ENCODE measurements at places on chromosomes 11 and 22. TPM values are rescaled to one million over a fixed set of nuclear protein-coding genes. Genes with fewer than 3 reads are reported as not detected.

DNA sequence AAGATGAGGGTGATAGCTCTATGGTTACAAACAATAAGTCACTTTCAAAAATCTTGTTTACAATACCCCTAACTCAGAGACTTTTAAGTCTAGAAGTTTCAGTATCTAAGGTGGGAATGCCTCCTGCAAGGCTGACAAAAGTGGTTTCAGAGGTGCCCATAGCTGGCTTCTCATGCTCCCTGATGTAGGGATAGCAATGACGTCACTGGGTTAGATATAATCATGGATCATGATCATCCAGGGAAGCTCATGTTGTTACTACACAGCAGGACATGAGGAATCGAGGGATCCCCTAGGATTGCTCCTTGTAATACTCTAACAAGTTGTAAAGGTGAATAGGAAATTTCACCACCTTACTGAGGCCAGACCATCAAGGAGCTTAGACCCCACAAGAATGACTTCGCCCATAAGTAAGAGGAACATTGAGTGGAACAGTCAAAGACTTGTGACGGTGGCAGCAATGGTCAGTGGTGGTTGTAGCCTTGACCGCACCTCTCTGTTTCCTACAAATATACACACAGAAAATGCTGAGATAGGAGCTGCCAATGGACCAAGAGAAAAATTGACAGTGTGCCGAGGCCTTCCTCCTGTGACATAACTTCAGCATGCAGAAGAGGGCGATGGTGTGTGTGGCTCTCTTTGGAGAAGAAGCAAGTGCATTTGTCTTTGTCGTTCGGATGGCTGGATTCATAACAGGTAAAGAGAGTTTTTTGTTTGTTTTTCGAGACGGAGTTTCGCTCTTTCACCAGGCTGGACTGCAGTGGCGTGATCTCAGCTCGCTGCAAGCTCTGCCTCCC is 15.6 kb downstream of the APOL4 start:
- no peak for DNase-seq

DNA sequence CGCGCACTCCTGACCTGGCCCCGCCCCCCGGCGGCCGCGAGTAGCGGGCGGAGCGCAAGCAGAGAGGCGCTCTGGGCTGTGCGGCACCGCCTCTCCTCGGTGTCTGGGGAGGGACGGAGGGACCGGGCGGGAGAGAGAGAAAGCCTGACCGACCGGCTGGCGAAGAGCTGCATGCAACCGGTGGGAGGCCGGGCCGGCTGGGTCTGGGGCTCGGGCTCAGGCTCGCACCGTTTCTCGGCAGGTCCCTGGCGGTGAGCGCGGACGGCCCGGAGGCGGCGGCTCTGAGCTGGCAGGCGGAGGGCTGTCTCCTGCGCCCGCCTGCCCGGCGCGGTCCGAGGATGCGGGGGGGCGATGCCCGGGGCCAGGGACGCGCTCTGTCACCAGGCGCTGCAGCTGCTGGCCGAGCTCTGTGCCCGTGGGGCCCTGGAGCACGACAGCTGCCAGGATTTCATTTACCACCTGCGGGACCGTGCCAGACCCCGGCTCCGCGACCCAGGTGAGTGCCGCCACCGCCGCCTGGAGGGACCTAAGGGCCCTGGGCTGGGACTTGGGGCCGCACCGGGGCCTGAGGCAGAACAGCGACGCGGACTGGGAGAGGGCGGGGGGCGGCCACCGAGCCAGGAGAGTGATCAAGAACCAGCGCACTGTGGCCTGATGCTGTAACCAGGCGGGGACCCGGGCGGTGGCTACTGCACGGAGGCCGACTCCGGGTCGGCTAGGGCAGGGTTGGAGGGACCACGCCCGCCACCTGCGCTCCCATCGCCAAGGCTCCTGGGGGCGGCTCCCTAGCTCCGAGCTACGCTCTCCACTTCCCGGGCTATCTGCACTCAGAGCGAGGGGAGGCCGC is at the start of gene SYT9:
TSS of gene SYT9 (plus strand) at position 69 of the 847 bp plus-strand sequence. CDS start at position 352, 283 bp downstream.
- peak; percentile 47 for DNase-seq

The SLC37A2 gene
- 0.50 TPM for total RNA-seq

The RBMXL2 gene
- not detected for total RNA-seq

- DNase-seq = no peak
Observed at GRCh38 chr11:88807349-88807748, 258.4 kb downstream of the GRM5 start.

DNA sequence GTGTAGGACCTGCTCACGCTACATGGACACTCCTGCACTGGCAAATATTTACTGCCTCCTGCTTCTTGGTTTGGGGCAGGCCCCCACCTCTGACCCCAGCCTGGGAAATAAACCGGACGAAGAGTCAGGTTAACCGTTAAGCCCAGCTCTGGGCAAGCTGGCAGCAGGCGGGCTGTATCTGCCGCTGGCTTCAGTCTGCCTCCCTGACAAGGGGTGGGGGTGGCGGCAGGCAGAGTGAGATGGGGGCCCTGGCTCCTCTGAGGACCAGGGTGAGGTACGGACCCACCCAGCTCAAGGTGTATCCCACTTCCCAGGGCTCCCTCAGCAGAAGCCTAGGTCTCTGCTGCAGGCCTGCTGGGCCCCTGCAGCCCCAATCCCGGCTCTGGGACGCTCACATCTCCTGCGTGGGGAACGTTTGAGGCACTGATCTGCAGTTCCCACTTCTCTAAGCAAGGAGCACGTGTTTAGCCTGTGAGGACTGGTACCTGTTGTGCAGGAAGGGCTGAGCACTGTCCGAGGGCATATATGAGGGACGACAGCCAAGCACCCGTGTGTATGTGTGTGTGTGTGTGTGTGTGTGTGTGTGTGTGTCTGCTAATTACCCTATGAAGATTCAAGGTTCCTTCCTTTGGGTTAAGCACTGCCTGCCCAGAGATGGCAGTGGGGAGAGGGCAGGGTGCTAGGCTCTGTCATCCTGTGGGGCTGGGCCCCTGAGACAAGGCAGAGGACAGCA is 1.1 kb upstream of the LRRC75B start:
- DNase-seq = no peak

DNA sequence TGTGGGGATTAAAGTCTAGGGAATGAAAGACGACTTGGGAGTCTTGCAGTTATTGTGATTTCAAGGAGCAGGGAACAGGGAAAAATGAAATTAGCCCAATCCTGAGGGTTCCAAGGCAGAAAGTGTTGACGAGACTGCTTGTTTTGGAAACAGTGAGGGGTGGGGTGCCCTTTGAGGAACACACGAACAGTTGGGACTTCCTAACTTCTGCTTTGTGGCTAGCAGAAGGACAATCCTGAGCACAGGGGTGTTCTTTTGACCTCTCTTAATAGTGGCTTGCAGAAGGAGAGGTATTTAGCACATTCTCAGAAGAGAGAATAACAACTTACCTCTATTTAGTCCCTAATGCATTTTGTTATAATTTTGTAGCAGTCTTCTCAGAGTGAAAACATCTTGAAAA is 545.9 kb upstream of the ARHGAP42 start:
- DNase-seq = no peak

- no peak for DNase-seq
Observed at GRCh38 chr11:16380941-16381568, 24.7 kb upstream of the SOX6 start.

DNA sequence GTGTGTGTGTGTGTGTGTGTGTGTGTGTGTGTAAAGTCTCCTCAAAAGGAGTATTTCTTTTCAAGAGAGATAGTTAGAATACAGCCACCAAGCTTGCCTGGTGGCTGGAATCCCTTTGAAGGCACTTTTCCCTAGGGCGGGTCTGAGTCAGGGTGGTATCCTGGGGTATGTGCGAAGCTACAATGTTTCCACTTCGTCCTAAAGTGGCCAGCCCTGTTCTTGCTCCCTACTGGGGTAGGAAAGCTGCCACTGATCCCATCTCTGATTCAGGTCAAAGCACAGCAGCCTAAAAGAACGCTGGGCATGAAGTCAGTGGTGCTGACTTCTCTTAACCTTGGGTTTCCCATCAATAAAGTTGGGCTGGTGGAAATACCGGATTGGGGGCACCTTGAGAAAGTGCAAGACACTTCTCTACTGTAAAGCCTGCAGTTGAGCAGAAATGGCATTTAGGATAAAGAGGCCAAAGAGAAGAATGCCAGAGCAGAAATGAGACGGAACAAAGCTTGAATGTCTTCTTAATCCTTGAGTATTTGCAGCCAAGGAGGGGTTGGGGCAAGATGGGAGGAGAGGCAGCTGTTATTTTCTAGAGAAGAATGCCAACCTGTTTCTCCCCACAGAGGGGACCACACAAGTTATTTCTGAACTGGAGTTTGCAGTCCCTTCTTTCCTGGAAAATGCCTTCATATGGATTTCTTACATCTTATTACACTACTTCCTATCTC is 35.3 kb downstream of the ZNRF3 start:
- DNase-seq = no peak

- no peak for DNase-seq
Observed at GRCh38 chr11:120622189-120622875, 110.8 kb downstream of the GRIK4 start.

The MYBPC3 gene
- not detected for total RNA-seq

DNA sequence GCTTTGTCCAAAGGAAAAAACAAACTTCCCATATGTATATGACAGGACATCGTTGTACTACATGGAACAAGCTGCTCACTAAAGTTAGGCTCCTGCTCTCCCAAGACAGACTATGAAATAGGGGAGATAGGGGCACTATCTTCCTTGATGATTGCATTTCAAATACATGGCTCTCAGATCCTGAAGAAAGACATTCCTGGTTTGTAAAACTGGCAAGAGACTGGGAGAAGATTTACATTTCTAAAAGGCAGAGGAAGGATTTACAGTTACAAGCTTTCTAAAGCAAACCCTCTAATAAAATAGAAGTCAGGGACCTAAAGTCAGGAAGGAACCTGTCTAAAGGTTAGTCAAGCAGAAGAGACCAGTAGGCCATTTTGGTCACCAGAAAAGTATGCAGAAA is 103.7 kb downstream of the SLC17A6 start:
- DNase-seq = no peak
